ENCODE measurements at places on chromosomes 2 and 18.

GRCh38 chr18:75496151-75496550, 68.6 kb upstream of the SMIM21 start:
- DNase-seq = no peak

GRCh38 chr2:8494151-8494550, 187.7 kb upstream of the ID2 start:
- DNase-seq = no peak

DNA sequence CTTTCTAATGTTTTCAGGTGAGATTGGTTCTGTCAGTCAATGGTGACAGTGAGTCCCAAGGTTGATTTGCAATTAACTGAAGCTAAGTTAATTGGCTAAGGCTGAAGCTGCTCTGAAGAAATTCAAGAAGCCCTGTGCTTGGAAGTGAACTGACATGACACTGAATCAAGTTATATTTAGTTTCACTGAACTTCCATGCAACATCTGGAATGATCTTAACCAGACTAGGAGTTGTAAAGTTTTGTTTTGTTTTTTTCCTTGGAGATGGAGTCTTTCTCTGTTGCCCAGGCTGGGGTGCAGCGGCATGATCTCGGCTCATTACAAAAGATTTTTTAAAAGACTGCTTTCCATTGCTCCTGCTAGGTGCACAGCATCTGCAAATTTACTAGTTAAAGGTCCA, 11.4 kb downstream of the SERPINB5 start:
- DNase-seq = no peak

DNA sequence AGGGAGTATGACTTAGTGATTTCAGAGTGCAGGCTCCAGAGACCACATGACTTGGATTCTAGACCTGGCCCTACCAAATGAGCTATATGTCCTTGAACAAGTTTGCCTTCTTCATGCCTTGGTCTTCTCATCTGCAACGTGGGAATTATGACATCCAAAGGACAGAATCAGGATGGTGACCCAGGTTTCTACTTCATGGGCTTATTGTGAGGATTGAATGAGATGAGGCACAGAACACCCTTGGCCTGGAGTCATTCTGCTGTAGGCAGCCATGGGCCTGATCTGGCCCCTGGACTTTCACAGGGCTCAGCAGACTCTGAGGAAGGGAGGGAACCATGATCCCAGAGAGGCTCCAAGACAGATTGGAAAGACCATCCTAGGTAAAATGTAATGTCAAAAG, 85.6 kb upstream of the HAAO start:
- no peak for DNase-seq

DNA sequence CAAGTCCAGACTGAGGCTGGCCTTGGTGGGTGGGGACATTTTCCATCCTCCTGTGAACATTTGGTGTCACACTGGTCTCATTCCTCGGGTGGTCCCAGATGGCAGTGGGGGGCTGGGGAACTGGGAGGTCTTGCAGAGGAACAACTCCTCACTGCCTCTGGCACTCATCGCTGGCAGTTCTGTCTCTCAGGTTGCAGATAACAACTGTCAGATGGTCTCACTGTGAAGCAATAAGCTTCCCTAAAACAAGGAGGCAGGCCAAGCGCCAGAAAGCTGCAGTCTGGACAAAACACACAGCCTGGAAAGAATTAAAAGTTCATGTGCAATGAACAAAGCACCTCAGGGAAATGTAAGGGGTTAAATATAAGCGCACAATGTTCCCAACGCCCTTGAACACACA, 78.1 kb downstream of the IRS1 start:
- DNase-seq = no peak

- DNase-seq = no peak
These were observed 109.8 kb downstream of the AGAP1 start for GRCh38 chr2:235603659-235604058.

DNA sequence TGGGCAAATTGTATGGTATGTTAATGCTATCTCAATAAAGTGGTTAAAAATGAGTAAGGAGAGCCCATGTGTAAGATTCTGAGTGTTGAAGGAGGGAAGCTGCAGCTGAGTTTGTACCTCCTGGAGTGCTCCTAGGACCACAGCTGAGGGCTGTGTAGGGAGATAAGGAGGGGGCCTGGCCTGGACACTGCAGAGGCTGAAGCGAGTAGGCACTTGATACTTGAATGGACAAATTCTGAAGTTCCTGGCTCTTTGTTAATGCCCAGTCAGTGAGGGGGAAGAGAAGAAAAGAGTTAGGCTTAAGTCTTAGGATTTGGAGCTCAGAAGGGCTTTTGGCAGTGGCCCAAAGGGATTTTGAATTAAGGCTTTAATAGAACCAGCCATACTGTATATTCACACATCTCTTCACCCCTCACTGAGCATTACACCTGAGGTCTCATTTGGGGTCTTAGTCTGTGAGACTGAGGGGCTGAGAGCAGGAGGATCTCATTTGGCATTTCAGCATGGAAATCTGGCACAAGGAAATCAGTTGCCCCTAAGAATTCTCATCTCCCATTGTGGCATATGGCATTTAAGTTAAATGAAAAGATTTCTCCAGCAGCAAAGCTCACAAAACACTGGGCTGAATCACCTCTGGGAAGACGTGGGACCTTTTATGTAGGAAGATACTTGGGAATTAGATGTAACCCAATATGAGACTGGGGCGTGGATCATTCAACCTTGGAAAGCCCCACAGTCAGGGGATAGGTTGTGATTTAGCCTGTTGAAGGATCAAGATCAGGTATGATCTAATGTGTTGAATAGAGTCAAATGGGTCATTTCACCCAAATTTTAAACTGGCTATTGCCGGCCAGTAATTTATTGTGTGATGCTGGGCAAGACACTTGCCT, 46.8 kb downstream of the LIPG start:
- no peak for DNase-seq

GRCh38 chr2:64267699-64268098, 123.5 kb upstream of the PELI1 start:
- DNase-seq = no peak

DNA sequence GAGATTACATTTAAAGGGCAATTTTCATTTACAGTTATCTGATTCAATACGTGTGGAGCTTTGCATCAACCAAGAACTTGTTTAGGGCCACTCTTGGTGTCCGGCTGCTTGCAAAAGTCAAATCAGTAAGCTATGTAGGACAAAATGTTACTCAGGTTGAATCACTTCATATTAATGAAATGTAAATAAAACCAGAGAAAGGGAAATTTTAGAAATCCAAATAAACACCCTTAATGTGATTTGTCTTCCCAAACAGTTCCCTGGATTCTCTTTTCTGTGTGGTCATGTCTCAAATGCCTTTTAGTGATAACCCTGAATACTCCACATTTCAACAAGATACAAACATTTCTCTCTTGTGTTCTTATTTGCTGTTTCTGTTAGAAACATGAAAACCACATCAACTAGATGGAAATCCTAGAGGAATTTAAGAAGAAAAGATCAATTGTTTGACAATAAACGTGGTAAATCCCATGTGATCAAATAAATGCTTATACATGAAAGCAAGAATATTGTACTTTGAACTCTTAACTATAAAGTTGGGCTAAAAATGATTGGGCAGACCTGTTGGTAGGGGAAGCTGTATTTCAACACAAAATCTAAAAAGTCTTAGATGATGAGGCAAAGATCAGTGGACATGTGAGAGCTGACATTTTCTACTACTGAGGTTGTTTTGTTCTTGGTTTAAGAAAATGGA, 101.3 kb downstream of the CDC42EP3 start:
- DNase-seq = no peak

- no peak for DNase-seq
These were observed 184.8 kb upstream of the SP5 start for GRCh38 chr2:170530284-170530745.

- no peak for DNase-seq
These were observed 228.6 kb downstream of the SETBP1 start for GRCh38 chr18:44909191-44909719.

GRCh38 chr2:54456612-54457322, 640 bp downstream of the SPTBN1 start:
- peak; percentile 34 for DNase-seq

- DNase-seq = no peak
These were observed 11.5 kb downstream of the ITGA6 start for GRCh38 chr2:172438741-172439508.

GRCh38 chr18:51257150-51257549, 59.7 kb upstream of the MEX3C start:
- no peak for DNase-seq

- no peak for DNase-seq
These were observed 204.8 kb downstream of the ANAPC1 start for GRCh38 chr2:111679202-111679601.

- DNase-seq = no peak
These were observed 616.6 kb downstream of the ZEB2 start for GRCh38 chr2:143903172-143903856.

GRCh38 chr2:84292545-84292944, 166.5 kb downstream of the SUCLG1 start:
- no peak for DNase-seq

GRCh38 chr2:54941248-54941984, 108.8 kb downstream of the RTN4 start:
- no peak for DNase-seq

DNA sequence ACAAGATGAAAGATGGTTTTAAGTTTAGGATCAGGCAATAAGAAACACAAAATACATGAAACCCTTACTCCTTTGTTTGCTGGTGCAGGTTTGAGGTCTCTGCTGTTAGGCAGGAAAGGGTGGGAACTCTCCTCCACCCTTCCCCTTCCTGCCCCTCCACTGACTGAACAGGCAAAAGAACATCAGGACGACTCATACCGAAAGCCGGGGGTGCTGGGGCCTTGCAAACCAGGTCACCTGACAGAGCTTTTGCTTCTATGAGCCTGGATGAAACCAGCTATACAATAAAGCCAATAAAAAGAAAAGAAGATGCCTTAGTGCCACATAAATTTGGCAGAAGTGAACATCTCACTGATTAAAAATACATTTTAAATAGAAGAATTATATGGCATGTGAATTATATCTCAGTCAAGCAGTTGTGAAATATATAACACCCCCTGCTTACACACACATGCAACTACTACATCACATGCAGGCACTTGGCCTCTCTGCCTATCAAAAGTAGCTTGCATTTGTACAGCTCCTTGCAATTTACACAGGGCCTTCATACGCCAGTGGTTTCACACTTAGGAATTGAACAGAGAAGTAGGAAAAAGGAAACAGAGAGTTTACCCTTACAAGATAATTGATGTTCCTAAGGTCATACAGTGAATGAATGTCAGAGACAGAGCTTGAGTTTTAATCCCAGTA, 215.1 kb upstream of the TRIB2 start:
- peak; percentile 73 for DNase-seq

All from naive thymus-derived CD4-positive, alpha-beta T cell (primary cell).